Testis (tissue), 5 donors: ENCODE measurements at places on chromosomes 12 and 14. TPM values are rescaled to one million over a fixed set of nuclear protein-coding genes. Genes with fewer than 3 reads are reported as not detected.

Gene PUS1
- 25.2 TPM for total RNA-seq

Gene GYS2
- total RNA-seq: not detected

Gene EID3
- 63.0 TPM for total RNA-seq

Gene GPR84
- total RNA-seq: not detected

Gene GPX2
- 0.99 TPM for total RNA-seq

Gene AGAP2
- total RNA-seq: 3.2 TPM

Gene IL22
- total RNA-seq: not detected

Gene CLEC2A
- not detected for total RNA-seq

Gene PPM1H
- total RNA-seq: 2.5 TPM

Gene RTN1
- total RNA-seq: 11.1 TPM

Gene ACOT2
- 34.8 TPM for total RNA-seq

Gene KRT86
- total RNA-seq: 3.2 TPM

Gene TAS2R7
- total RNA-seq: not detected

DNA sequence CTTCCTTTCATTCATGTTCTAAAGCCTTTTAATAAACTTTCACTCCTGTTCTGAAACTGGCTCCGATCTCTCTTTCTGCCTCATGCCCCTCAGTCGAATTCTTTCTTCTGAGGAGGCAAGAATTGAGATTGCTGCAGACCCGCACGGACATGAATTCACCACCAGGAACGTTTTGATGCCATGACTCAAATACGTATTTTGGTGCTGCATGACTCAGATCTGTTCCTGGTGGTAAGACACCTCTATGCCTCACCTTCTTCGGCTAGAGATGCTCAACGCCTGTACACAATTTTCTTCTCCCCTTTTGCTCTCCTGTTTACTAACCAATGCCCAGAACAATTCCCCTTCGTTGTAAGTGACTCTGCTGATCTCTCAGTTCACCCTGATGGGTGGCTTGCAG is 52.0 kb upstream of the RIMBP2 start:
- no peaks in the 10 kb centered on the region for H3K4me1 ChIP-seq
- no peaks in the 10 kb centered on the region for H3K36me3 ChIP-seq
- no peak overlapping the region for H3K27ac ChIP-seq
- no peak for DNase-seq
- H3K4me3 ChIP-seq: no peak overlapping the region

DNA sequence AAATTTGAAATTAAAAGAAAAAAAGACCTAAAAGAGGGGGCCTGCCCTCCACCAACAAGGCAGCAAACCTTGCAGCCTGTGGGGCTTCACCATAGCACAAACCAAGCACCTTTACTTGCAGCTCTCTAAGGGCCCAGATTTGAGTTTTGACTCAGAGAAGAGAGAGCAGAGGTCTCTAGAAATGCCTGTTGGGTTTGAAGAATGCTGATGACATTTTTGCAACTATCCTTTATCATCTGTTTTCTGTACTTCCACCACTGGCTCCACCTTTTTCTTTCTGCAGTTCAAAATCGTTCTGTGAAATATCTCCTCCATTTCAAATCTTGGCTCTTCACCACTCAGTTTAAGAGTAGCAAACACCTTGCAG is 83.8 kb upstream of the HMGA2 start:
- H3K27ac ChIP-seq: no peak overlapping the region
- no peaks in the 10 kb centered on the region for H3K36me3 ChIP-seq
- no peak for DNase-seq

- no peak overlapping the region for H3K27ac ChIP-seq
- no peak for DNase-seq
- H3K4me1 ChIP-seq: peaks cover 39% of the 10 kb centered on the region
- H3K27me3 ChIP-seq: no peaks in the 10 kb centered on the region
- H3K36me3 ChIP-seq: no peaks in the 10 kb centered on the region
- no peak overlapping the region for H3K4me3 ChIP-seq
Observed at GRCh38 chr14:68283378-68284123, 464.0 kb downstream of the RAD51B start.

DNA sequence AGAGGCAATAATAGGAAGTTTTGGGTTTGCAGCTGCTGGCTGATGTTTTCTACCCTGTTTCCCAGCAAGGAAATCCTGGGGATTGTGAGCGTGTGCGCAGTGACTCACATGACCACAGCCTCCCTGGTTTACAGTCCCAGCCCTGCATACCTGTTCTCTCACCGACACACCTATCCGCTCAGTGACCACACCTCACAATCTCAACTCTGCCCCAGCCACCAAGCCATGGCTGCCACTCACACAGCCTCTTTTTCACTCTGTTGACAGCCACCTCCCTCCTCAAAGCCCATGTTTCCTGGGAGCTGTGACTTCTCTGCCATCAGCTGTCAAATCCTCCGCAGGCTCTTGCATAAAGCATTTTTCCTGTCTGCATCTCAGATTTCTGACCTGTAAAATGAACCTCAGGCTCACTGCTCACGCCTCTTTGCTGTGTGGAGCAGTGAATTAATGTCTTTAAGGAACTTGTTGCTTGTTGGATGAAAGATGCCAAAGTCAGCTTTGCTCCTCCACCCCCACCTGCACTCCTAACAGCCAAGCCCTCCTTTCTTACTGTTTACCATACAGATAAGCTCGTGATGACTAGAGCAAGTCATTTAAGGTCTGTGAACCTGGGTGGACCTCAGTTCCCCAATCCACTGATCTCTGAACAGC is 43.5 kb downstream of the B4GALNT3 start:
- no peaks in the 10 kb centered on the region for H3K4me1 ChIP-seq
- H3K36me3 ChIP-seq: no peaks in the 10 kb centered on the region
- no peak for DNase-seq
- H3K27me3 ChIP-seq: no peaks in the 10 kb centered on the region

GRCh38 chr14:101247842-101248725 is 313.2 kb upstream of the DIO3 start:
- no peak overlapping the region for H3K27ac ChIP-seq
- H3K4me3 ChIP-seq: no peak overlapping the region
- H3K27me3 ChIP-seq: no peaks in the 10 kb centered on the region
- DNase-seq: no peak

DNA sequence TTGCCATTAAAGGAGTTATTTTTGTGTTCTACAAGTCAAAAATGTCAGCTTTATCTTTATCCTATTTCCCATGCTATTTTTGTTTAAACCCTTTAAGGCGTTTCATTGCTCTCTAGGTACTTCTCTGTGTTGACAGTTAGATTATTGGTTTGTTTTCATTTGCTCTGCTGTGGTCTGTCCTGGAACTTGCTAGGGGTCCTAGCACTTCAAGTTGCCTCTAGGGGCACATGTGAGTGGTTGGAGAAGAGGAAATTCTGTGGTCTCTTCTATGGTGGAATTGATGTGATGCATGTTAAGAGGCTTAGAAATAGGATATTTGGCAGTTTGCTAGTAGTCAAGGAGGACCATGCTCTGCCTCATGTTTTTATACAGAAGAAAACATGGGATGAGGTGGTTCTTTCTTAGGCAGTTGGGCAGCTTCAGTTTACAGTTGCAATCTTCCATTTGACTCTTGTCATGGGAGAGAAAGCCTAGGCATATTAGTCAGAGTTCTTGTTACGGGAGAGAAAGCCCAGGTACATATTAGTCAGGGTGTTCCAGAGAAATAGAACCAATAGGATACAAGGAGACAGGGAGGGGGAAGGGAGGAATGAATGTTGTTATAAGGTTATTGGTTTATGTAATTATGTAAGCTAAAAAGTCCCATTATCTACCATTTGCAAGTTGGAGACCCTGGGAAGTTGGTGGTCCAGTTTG is 14.4 kb downstream of the TTLL5 start:
- no peak for DNase-seq
- no peaks in the 10 kb centered on the region for H3K36me3 ChIP-seq
- no peaks in the 10 kb centered on the region for H3K4me1 ChIP-seq

- H3K27me3 ChIP-seq: no peaks in the 10 kb centered on the region
- H3K4me3 ChIP-seq: no peak overlapping the region
- no peaks in the 10 kb centered on the region for H3K4me1 ChIP-seq
- no peak for DNase-seq
- H3K36me3 ChIP-seq: no peaks in the 10 kb centered on the region
Observed at GRCh38 chr12:57048423-57049118, 1.4 kb downstream of the MYO1A start.

DNA sequence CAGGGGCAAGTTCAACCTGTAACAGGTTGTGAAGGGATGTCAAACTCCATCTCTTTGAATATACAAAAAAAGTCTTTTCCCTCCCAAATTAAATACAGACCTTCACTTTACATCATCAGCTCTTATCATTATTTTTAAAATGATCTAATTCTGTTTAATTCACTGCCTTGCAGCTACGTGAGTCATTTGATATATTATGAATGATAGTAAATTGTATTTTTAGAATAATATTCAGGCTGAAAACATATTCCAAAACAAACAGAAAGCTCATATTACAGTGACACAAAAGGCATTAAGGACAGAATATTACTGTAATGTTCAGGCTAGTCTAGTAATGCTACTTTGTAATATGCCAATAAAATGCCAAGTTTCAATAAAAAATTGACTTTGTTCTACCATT is 53.3 kb downstream of the BCAT1 start:
- no peak overlapping the region for H3K27ac ChIP-seq
- no peaks in the 10 kb centered on the region for H3K27me3 ChIP-seq
- no peak for DNase-seq
- no peaks in the 10 kb centered on the region for H3K4me1 ChIP-seq
- H3K4me3 ChIP-seq: no peak overlapping the region

- peaks cover 14% of the 10 kb centered on the region for H3K4me1 ChIP-seq
- H3K27ac ChIP-seq: no peak overlapping the region
- DNase-seq: no peak
- no peak overlapping the region for H3K4me3 ChIP-seq
- H3K36me3 ChIP-seq: no peaks in the 10 kb centered on the region
Observed at GRCh38 chr12:46470975-46471374, 98.4 kb upstream of the SLC38A2 start.

DNA sequence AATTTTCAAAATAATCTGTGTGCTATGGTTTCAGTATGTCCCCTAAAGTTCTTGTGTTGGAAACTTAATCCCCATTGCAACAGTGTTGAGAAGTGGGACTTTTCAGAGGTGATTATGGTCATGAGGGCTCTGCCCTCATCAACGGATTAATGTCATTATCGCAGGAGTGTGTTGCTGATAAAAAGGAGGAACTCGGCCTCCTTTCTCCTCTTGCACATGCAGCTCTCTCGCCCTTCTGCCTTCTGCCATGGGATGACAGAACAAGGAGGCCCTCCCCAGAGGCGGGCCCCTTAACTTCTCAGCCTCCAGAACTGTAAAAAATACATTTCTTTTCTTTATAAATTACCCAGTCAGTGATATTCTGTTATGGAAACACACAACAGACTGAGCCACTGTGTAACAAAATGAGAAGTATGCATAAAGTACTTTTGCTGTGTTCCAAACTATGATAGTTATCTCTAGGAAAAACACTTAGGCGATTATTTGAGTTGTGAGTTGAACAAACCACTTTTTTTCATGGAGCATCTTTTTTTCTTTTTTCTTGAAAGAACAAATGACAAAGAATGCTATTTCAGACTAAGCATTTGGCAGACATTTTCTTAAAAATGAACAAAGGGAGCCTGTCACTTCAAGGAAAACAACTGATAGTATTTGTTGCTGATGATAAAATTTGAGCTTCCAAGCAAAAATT is 134.8 kb upstream of the FUT8 start:
- H3K4me1 ChIP-seq: peaks cover 20% of the 10 kb centered on the region
- no peaks in the 10 kb centered on the region for H3K27me3 ChIP-seq
- peak; percentile 62 for DNase-seq
- H3K27ac ChIP-seq: peak overlapping the region; percentile 25

DNA sequence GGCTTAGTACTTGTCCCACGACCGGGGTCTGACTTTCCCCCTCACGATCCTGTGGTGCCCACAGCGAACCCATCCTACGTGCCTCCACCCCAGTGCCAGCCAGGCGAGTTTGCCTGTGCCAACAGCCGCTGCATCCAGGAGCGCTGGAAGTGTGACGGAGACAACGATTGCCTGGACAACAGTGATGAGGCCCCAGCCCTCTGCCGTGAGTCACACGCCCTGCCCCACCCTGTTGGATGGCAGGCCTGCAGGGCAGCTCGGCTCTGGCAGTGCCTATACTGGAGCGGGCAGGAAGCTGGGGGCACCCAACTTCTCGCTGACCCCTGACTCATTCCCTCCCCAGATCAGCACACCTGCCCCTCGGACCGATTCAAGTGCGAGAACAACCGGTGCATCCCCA is 18.3 kb upstream of the LRP1-AS start:
- no peak overlapping the region for H3K4me3 ChIP-seq
- H3K36me3 ChIP-seq: no peaks in the 10 kb centered on the region
- peaks cover 26% of the 10 kb centered on the region for H3K4me1 ChIP-seq
- no peak overlapping the region for H3K27ac ChIP-seq

DNA sequence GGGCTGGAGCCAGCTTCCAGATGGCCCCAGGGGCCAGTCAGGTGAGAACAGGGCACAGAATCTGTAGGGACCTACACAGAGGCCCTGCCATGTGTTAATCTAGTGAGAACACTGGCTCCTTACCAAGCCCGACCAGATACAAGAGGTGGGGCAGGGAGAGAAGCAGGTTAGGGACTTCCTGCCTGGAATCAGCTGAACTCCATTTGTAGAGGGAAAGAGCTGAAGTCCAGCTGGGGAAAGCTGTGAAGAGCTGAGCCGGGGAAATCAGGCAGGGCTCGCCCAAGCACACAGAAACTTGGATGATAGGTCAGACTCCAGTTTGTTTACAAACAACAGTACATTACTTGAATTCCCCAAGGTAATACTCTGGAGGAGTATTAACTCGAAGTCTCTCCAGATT is 46.7 kb downstream of the PTGER2 start:
- no peak overlapping the region for H3K27ac ChIP-seq
- peaks cover 8% of the 10 kb centered on the region for H3K4me1 ChIP-seq

- peaks cover 13% of the 10 kb centered on the region for H3K4me1 ChIP-seq
- DNase-seq: peak; percentile 40
- H3K27me3 ChIP-seq: no peaks in the 10 kb centered on the region
- H3K36me3 ChIP-seq: no peaks in the 10 kb centered on the region
- H3K27ac ChIP-seq: peak overlapping the region; percentile 83
Observed at GRCh38 chr12:21502164-21502496, 541 bp downstream of the GOLT1B start.

GRCh38 chr12:51661199-51661598 is 70.2 kb downstream of the SCN8A start:
- H3K36me3 ChIP-seq: no peaks in the 10 kb centered on the region
- H3K27me3 ChIP-seq: no peaks in the 10 kb centered on the region
- H3K4me1 ChIP-seq: no peaks in the 10 kb centered on the region

DNA sequence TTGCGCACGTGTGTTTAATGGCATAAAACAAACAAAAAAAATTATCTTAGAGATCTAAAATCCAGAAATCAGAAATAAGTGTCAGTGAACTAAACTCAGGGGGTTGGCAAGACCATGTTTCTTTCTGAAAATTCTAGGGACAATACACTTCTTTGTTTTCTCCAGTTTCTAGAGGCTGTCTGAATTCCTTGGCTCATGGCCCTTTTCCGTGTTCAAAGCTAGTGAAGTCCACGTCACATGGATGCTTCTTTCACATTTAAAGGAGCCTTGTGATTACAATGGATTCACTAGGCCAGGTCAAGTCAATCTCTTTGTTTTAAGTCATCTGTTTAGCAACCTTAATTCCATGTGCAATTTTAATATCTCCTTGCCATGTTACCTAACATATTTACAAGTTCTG is 22.4 kb downstream of the SLCO1B3 start:
- no peaks in the 10 kb centered on the region for H3K27me3 ChIP-seq
- DNase-seq: peak; percentile 74
- no peaks in the 10 kb centered on the region for H3K36me3 ChIP-seq
- H3K4me1 ChIP-seq: no peaks in the 10 kb centered on the region
- no peak overlapping the region for H3K4me3 ChIP-seq
- H3K27ac ChIP-seq: no peak overlapping the region
